Lower lobe of right lung (tissue), 2 donors: ENCODE measurements at places on chromosomes 6 and 20. TPM values are rescaled to one million over a fixed set of nuclear protein-coding genes. Genes with fewer than 3 reads are reported as not detected.
A peak's percentile ranks its signal among the peaks of the same experiment; 100 is the strongest.

Gene STX11
- 54.1 TPM for total RNA-seq

Gene RIN2
- 101 TPM for total RNA-seq

DNA sequence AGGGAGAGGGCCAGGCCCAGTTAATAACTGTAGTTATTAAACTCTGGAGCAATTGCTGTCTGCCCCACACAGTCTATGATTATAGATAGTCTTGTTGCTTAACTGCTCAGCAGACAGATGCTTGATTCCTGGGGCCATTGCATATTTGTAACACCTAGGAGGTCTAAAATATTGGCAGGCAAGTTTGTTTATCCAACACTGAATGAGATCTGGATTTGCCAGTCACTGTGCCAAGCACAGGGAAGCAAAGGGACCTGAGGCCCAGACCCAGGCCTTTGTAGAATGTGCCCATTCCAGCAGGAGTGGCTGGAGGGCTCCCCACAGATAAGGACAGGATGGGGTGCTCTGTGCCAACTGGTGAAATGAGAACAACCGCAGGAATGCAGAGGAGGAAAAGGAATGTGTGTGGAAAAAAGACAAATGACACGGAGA lies 17.6 kb upstream of the ENTPD6 start:
- peak; percentile 64 for DNase-seq

DNA sequence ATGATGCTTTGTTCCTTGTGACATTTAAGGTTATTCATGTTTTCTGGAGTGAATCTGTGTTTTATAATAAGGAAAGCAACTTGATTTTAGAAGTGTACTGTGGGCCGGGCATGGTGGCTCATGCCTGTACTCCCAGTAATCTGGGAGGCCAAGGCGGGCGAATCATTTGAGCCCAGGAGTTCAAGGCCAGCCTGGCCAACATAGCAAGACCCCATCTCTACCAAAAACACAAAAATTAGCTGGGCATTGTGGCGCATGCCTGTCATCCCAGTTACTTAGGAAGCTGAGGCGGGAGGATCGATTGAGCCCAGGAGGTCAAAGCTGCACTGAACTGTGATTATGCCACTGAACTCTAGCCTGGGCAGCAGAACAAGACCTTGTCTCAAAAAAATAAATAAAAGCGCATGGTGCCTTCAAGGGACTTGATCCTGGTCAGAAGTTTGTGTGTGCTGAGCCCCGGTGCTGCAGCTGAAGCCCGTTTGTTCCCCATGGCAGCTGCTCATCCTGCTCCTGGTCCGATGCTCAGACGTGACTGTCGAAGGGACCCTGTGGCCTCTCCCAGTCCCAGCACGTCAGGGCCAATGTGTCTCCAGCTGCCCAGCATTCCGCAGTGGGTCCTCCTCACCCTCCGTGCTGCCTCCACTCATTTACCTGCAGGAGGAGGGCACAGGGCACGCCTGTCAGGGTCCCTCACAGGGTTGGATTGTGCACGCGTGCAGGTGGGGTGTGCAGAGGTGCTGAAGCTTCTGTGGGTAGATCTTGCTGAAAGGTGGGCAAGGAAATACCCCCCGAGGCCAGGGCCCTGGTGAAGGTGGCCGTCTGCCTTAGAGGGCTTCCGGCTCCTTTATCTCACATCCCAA lies 18.3 kb downstream of the ENTPD6 start:
- no peak for DNase-seq

GRCh38 chr20:24580006-24580405 lies 110.6 kb downstream of the SYNDIG1 start:
- DNase-seq: no peak
